ENCODE measurements at places on chromosomes 6 and 20.

DNA sequence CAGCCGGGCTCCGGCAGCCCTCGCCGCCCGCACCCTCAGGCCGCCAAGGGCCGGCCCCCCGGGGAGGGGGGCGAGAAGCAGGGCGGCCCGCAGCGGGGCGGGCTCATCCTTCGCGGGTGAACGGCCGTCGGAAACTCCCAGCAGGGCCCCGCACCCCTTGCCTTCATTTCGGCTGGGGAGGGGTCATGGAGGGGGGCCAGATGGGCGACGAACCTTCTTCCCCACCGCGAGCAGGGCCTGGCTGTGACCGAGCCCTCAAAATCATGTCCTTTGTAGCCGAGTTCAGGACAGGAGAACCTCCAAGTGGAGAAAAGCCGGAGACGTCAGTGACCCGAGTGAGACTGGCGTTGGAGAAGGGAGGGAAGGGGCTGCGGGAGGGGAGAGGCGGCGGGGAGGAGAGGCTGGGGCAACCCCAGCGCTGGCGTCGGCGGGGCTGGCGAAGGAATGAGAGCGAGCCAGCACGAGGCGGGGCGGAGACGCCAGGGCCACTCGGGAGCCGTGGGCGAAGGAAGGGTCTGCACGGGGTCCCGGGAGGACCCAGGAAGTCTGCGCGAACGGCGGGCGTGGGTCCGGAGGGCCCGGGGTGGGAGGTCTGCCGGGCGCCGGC is 571 bp upstream of the FOXC1 start:
- no peak for DNase-seq

DNA sequence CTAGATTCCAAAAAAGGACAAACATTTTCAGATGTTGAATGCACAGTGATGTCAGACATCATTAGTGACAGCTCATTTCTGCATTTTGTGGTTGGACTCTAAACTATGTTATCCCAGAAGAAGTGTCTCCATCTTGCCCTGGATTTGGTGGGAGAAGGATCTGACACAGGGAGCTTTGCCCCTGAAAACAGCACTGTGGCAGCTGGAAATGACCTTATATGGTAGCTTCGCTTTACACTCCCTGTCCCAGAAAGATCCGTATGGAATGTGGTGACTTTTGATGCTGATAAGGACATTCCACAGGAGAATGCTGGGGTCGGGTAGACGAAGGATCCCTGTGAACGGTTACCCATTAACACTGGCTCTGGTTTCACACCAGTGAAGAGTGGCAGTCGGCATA is 87.2 kb upstream of the EDN1 start:
- DNase-seq = no peak

- DNase-seq = no peak
These were observed 1019.3 kb upstream of the ADGRB3 start for GRCh38 chr6:67615796-67616195.

- DNase-seq = no peak
These were observed 36.4 kb upstream of the NELFCD start for GRCh38 chr20:58944610-58945009.

DNA sequence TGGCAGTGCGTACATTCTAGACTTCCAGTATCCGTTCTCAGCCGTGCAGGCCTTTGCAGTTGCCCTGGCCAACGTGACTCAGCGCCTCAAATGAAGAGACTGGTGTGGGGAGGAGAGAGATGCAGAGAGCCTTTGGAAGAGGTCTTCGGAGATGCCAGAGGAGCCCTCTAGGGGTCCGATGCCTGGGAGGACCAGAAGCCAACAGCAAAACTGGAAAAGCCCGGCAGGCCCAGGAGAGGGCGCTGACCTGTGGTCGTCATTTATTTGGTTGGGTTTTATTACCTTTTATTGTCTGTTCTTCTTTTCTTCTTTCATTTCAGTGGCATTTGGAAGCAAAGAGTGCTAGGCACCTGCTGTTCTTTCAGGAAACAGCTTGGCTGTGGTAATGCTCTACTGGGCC is 53.3 kb upstream of the TMEM181 start:
- no peak for DNase-seq

GRCh38 chr6:157530126-157530525 is 149.1 kb downstream of the ZDHHC14 start:
- DNase-seq = no peak

DNA sequence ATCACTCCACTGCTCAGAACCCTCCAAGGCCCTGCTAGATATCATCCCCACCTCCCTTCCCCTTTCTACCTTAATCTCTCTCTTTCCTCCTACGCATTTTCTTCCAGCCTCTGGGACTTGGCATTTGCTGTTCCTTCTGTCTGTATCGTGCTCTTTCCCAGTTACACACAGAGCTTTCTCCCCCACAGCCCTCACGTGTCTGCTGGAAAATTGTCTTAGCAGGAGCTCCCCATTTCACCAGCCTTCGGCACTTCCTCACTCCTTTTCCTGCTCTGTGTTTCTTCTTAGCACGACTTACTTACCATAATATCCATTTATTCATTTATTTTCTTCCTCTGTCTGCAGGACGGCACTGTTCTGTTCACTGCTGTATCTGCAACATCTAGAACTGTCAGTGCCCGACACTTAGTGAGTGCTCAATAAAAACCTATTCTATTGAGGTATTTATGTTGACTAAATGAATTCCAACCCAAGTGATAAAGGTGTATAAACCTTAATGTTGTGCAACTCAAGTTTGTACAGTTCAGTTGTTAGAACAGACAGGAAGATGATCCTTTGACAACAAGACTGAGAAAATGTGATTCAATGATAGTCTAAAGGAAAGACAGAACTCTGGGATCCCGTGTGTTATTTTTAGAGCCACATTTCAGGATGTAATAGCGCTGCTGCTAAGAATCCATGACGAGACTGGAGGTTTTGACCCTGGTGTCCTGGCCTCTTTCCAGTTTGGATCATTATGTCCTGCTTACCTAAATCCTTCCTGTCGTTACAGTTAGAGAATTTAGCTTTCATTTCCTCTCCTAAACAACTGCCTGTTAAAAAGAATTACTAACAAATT is 170.1 kb upstream of the LAMP5 start:
- no peak for DNase-seq

DNA sequence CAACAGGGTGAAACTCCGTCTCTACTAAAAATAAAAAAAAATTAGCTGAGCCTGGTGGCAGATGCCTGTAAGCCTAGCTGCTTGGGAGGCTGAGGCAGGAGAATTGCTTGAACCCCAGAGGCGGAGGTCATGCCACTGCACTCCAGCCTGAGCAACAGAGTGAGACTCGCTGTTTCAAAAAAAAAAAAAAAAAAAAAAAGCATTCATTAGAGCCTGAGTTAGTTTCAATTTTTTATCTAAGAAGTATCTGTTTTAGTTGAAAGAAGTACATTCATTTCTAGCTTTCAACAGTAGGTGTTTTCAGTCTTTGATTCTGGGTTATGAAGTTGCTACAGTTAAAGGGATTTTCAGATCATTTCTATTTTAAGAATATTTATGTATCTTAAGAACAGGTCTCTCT is 42.2 kb downstream of the ZNF292 start:
- DNase-seq = no peak

DNA sequence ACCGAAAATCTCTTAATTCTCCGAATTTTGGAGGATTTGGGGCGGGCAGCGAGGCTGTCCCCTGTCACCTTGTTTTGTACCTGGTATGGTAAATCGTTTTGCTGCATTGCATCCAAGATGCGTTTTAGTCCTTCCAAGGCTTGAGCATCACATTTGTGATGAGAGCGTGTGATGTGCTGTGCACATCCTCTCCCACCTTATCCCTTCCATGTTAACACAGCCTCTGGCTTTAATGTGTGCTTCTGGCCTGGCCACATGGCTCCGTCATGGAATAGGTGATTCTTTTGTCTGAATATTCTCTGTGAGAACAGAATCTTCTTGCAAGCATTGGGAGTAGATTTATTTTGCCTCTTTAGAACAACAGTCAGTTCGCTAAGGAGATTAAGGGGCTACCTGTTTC is 763 bp downstream of the TMEM14A start:
- no peak for DNase-seq

- DNase-seq = no peak
These were observed 37.7 kb upstream of the SLC4A11 start for GRCh38 chr20:3276680-3277015.

DNA sequence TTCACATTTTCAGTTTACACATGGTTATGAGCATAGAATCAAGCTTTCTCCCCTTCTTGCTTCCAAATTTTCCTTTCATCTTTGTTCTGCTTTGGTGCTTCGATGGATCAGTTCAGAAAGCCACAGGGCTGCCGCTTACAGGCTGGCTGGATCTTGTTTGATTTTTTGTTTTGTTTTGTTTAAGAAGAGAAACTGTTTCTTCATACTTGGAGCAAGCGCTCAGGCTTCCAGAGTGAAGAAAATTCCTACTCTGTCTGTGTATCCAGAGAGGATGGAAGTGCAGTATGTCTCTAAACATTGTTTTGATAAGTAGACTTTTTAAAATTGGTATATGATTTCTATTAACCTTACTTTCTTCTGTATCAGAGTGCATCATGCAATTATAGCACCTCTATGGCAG is 66.9 kb downstream of the ARID1B start:
- DNase-seq = no peak

DNA sequence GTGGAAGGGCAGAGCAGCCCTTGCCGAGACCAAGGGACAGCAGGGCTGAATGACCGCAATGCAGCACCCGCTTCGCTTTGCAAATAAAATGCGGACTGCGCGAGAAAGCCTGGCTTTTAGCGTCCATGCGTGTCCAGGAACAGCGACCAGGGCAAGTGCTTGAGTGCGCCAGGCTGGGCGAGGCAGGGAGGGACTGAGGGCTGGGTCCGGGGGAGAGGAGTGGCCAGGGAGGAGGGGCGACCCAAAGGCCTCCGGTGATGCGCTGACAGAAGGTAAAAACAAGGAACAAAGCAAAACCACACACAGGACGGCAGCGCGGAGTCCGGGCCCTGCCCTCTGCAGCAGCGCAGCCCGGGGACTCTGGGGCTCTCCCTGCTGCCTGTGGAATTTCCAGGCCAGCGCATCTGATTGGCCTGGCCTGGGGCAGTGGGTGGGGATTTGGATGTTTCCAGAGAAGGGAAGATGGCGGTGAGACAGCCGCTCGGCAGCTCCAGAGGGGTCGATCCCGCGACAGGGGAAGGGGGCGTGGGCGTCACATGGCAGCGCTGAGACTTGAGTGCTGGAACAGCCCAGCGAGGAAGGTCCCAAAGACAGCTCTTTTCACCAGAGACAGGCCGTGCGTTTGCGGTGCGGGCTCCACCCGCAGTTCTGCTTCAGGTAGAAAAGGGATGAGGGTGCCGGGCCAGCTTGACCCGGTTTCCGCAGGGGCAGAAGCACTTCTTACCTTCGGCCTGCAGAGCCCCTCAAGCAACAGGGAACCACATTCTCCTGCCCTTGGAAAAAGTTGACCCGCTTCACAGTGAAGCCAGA is 51.8 kb downstream of the SSR1 start:
- no peak for DNase-seq

DNA sequence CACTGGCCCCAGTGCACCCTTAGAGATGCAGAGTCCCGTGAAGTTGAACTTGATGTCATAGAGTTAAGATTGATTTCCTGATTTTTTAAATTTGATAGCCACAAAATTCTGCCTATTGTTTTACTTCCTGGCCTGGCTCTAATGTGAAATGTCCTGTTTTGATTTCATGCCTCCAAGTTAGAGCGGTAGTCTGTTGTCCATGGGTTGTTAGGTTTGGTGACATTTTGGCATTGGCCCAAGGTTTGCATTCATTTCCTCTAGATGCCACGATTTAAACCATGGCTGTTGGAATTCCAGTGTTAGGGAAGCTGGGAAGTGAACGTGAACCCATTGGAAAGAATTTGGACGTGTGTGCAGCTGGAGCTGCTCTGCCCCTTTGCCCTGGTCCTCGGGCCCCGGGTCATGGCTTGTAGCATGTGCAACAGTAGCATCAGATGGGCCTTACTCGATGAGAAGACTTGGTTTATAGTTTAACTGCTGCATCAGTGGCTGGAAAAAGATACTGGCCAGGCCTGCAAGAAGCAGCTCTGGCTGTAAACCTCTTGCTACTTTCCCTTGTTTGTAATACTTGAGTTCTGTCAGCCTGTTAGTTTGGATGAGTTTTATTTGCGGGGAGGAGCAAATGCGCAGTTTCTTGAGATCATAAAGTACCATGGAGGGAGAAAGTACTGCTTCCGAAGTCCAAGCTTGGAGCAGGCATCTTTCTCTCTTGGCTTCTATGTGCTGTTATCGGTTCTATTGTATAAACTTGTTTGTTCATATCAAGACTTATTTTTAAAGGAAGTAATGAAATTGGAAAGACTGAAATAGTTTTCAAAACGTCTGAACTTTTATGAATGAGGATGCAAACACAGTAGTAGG is 121.4 kb upstream of the CLDN20 start:
- DNase-seq = no peak

GRCh38 chr6:39879535-39879934 is 54.7 kb downstream of the MOCS1 start:
- no peak for DNase-seq

DNA sequence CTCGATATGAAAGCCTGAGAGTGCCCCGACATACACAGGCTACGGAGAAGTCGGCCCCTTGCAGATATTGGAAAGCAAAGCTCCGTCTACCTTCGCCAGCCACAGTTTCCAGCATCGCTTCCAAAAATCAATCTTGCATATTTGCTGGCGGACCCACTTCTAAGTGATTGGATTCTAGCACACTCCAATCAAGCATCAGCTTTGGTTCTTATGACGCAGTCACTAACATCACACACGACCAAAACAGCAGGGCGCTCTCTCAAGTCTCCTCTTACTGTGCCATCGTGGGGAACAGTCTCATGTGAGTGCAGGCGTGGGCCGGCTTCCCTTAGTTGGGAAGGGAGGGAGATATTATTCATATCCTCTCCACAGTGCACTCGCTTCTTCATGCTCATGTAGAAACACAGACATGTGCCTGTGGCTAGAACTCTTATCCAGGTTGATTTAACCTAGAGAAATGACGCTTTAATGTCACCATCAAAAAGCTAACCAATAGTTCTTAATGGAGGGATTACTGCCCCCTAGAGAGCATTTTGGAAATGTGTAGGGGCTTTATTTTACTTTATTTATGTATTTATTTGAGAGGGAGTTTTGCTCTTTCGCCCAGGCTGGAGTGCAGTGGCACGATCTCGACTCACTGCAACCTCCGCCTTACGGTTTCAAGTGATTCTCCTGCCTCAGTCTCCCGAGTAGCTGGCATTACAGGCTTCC is 229.8 kb downstream of the SOD2 start:
- no peak for DNase-seq

- no peak for DNase-seq
These were observed 644.2 kb upstream of the GJE1 start for GRCh38 chr6:141488488-141488887.

DNA sequence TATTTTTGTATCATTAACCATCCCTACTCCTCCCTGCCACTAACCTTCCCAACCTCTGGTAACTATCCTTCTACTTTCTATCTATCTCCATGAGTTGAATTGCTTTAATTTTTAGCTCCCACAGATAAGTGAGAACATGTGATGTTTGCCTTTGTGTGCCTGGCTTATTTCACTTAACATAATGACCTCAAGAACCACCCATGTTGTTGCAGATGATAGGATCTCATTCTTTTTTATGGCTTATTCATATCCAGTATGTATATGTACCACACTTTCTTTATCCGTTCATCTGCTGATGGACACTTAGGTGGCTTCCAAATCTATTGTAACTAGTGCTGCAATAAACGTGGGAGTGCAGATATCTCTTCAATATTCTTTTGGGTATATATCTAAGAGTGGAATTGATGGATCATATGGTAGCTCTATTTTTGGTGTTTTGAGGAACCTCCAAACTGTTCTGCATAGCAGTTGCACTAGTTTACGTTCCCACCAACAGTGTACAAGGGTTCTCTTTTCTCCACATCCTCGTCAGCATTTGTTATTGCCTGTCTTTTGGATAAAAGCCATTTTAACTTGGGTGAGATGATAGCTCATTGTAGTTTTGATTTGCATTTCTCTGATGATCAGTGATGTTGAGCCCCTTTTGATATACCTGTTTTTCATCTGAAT is 201.4 kb downstream of the ARHGAP18 start:
- no peak for DNase-seq

- no peak for DNase-seq
These were observed 435.3 kb downstream of the CD83 start for GRCh38 chr6:14552891-14553290.
